WTC11 (cell line): ENCODE measurements at places on chromosomes 2 and 18. TPM values are rescaled to one million over a fixed set of nuclear protein-coding genes. Genes with fewer than 3 reads are reported as not detected.
A peak's percentile ranks its signal among the peaks of the same experiment; 100 is the strongest.

DNA sequence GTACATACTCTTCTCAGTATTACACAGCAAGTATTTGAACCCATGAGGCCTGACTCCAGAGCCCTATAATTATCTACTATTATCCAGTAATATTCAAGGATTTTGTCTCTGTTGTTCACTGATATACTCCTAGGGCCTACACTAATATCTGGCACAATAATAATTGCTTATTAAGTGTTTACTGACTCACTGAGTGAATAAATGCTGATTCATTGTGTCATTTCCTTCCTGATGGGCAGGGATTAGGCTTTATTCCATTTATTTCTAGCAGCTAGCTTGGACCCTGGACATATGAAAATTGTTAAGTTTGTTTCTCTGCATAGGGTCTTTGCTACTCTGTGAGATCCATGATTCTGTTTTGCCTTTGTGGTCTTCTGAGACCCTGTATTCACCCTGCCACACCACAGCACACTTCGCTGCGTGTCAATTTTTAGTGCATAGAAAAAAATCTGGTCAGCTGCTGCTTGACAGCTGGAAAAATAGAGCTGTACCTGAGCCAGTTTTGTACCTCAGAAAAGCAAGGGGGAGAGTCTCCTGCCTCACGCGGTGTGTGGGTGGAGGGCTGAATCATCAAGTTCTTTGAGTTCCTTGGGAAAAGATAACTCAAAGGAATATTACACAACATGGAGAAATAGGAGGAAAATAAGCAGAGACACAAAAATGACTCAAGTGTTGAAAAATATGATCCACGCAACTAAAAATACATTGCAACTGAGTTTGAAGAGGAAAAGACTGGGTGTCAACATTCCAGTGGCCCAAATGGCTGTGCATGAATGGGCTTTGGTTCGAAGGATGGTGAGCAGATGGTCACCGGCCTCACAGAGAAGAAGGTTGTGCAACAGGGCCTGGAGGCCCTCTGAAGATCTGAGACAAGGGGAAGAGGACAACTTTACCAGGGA is 18.9 kb upstream of the DPP4 start:
- no peak for DNase-seq
- no peaks in the 10 kb centered on the region for H3K4me1 ChIP-seq
- no peaks in the 10 kb centered on the region for H3K27me3 ChIP-seq
- H3K36me3 ChIP-seq = no peaks in the 10 kb centered on the region

COL3A1 gene
- 0.61 to 2.1 TPM (median 0.76 TPM) in 3 replicates for total RNA-seq

- peaks cover 11% of the 10 kb centered on the region for H3K36me3 ChIP-seq
- peak overlapping the region; percentile 85; the same call in 1 of the 2 replicates for H3K27ac ChIP-seq
- H3K27me3 ChIP-seq = no peaks in the 10 kb centered on the region
- H3K4me3 ChIP-seq = peak overlapping the region; percentile 96
- H3K4me1 ChIP-seq = peaks cover 15% of the 10 kb centered on the region
Measured at GRCh38 chr2:131492418-131493198, 411 bp upstream of the MZT2A start.

DNA sequence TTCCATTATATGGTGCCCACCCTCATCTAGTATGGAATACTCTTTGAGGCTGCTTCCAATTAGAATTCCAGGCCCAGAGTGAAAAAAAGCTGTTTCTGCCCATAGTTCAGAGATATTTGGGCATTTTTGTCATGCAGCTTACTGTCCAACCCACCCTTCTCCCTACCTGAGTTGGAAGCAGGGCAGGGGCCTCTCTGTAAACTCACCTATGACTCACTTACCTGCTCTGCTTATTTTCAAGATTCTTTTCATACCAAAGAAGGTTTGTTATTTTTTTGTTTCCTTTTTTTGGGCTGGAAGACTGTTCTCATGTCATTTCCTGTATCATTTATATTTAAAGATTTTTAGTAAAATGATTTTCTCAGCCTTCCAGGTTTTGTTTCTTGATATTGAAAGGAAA is 38.4 kb upstream of the PPP1R1C start:
- no peak overlapping the region for H3K4me3 ChIP-seq
- H3K27ac ChIP-seq = no peak overlapping the region
- H3K4me1 ChIP-seq = peaks cover 6% of the 10 kb centered on the region; the same call in 1 of the 2 replicates
- no peaks in the 10 kb centered on the region for H3K36me3 ChIP-seq
- no peak for DNase-seq
- H3K27me3 ChIP-seq = no peaks in the 10 kb centered on the region

DNA sequence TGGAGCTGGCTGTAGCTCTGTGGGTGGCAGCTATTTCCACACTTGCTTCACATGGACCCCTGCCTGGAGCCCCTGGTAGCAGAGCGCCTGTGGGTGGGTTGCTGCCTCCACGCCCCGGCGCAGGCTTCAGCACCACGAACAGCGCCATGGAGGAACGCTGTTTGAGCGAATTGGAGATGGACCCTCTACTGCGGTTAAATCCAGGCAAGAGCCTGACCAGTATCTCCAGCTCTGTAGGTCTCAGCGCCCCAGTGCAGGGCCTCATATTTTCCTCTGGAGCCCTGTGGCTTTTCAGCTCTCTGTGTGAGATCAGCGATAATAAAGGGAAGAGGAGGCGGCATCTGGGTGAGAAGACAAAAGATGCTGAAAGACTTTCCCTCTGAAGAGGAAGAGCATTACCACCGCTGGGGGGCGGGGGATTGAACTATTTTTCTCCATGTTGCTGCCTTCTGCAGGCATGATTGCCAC is 12.0 kb downstream of the ONECUT2 start:
- peak; percentile 85 for DNase-seq
- no peaks in the 10 kb centered on the region for H3K36me3 ChIP-seq
- H3K27me3 ChIP-seq = peaks cover 47% of the 10 kb centered on the region

- H3K4me3 ChIP-seq = no peak overlapping the region
- no peaks in the 10 kb centered on the region for H3K27me3 ChIP-seq
- H3K27ac ChIP-seq = no peak overlapping the region; the same call in 1 of the 2 replicates
- no peak for DNase-seq
- peaks cover 16% of the 10 kb centered on the region for H3K36me3 ChIP-seq
Measured at GRCh38 chr18:55237660-55238059, 278.4 kb upstream of the CCDC68 start.

TRABD2A gene
- total RNA-seq = 7.1 to 12.1 TPM (median 7.5 TPM) in 3 replicates

GRCh38 chr2:129285012-129285411 is 694.5 kb upstream of the RAB6C start:
- DNase-seq = no peak
- H3K27me3 ChIP-seq = no peaks in the 10 kb centered on the region
- H3K4me1 ChIP-seq = no peaks in the 10 kb centered on the region
- peaks cover 6% of the 10 kb centered on the region for H3K36me3 ChIP-seq
- H3K4me3 ChIP-seq = no peak overlapping the region
- H3K27ac ChIP-seq = no peak overlapping the region

NGEF gene
- 4.5 to 6.6 TPM (median 5.4 TPM) in 3 replicates for total RNA-seq

GRCh38 chr2:201675454-201675853 is 23.0 kb downstream of the MPP4 start:
- no peak overlapping the region; the same call in 1 of the 2 replicates for H3K27ac ChIP-seq
- H3K36me3 ChIP-seq = no peaks in the 10 kb centered on the region
- H3K4me1 ChIP-seq = peaks cover 15% of the 10 kb centered on the region
- H3K4me3 ChIP-seq = no peak overlapping the region
- peaks cover 13% of the 10 kb centered on the region for H3K27me3 ChIP-seq
- no peak for DNase-seq

DNA sequence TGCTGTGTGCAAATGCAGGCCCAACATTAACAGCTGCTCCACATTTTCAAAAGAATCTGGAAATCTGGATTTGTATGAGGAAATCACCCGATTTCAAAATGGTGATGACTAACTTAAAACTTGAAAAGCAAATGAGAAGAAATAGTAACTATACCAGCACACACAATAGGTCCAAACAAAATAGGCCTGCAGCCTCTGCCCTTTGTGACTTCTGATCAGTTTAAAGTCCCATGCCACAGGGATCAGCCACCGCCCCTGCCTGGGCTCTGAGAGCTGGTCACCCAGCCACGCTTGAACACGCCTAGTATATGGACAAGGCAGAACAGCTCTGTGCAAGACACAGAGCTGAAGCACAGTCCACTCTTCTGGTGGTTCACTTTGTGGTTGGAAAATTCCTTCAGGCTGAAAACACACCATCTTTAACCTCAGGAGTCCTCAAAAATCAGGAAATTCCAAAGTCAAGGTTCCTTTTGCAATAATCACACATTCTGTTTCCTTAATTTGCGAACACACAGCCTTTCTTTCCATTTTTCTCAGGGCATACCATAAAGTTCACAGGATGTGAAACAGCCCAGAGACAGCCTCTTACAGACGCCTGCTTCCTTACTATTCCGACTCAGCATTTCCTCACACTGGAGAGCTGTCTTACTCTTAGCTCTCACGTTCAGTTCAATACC is 150.1 kb upstream of the RIOK3 start:
- H3K4me3 ChIP-seq = no peak overlapping the region
- peaks cover under 1% of the 10 kb centered on the region; the same call in 1 of the 2 replicates for H3K36me3 ChIP-seq
- no peaks in the 10 kb centered on the region for H3K27me3 ChIP-seq
- peak overlapping the region; percentile 75; the same call in 1 of the 2 replicates for H3K27ac ChIP-seq
- H3K4me1 ChIP-seq = peaks cover 9% of the 10 kb centered on the region
- DNase-seq = no peak

DNA sequence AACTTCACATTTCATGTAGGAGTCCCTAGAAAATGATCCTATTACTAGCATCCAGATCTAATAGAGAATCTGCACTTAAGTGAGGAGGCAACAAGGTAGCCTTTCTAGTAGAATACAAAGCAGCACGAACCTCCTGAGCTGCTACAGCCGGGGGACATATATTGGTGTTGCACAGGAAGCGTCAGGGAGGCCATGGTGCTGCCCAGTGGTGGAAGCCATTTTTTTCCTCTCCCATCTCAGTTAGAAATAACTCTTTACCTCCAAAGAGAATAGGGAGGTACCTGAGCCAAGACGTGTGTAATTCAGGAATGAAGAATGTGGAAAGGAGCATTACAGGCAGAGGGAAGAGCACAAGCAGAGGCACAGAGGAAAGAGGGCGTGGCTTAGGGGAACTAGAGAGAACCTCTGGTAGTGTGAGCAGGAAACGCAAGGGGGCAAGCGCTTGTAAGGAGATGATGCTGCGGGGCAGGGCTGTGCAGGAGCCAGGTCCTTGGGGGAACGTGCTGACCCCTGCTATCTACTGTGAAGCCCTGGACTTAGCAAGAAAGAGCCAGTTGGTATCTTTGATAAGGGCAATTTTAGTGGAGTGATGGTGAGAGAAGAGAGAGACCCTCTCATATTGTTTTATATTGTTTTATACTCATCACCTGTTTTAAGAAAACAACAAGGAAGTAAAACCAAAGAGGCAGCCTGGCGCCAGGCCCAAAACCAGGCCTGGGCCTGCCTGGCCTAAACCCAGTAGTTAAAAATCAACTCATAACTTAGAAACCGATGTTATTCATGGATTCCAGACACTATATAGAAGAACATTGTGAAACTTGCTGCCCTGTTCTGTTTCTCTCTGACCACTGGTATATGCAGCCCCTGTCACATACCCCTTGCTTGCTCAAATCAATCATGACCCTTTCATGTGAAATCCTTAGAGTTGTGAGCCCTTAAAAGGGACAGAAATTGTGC is 50.0 kb upstream of the TTC39C start:
- DNase-seq = no peak
- H3K4me1 ChIP-seq = peaks cover 18% of the 10 kb centered on the region
- no peaks in the 10 kb centered on the region; the same call in 1 of the 2 replicates for H3K27me3 ChIP-seq
- H3K36me3 ChIP-seq = no peaks in the 10 kb centered on the region
